Activated T-cell treated with anti-CD3 and anti-CD28 coated beads for 24 hours (primary cell): ENCODE measurements at places on chromosomes 16 and 17.
A peak's percentile ranks its signal among the peaks of the same experiment; 100 is the strongest.

- no peak for DNase-seq
These were observed 488 bp downstream of the SPSB3 start for GRCh38 chr16:1781758-1782407.

- no peak for DNase-seq
These were observed 8.4 kb downstream of the ZNF213 start for GRCh38 chr16:3143189-3143588.

- DNase-seq, result no peak
These were observed 2.3 kb downstream of the BAIAP2 start for GRCh38 chr17:81037026-81037797.

DNA sequence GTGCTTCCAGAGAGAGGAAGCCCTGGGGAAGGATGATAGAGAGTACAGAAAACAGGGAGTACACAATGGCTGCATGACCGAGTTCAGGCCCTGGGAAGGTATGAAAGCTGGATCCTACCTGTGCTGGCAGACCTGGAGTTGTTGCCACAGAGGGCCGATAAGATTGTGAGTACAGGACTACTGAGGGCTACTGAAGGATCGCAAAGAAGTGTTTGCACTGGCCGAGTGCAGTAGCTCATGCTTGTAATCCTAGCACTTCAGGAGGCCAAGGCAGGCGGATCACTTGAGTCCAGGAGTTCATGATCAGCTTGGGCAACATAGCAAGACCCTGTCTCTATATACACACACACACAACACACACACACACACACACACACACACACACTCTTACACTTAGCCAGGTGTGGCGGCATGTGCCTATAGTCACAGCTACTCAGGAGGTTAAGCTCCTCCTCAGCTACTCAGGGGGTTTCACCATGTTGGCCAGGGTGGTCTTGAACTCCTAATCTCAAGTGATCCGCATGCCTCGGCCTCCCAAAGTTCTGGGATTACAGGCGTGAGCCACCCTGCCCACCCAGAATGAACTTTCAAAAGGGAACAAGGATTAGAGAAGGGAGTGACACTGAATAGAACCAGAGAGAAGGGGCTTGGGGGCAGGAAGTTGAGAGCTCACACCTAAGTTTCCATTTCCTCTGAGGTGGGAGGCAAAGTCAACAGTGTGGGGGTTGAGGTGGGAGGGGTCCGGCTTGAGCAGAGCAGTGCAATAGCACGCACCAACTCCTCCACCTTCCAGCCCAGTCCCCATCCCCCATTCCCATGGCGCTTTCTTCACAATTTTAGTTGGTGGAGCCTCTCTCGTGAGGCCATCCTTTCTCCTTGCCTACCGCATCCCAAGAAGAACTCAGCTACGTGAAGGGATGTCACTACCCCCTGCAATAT, 7.5 kb downstream of the SCIMP start:
- DNase-seq, result peak; percentile 10

DNA sequence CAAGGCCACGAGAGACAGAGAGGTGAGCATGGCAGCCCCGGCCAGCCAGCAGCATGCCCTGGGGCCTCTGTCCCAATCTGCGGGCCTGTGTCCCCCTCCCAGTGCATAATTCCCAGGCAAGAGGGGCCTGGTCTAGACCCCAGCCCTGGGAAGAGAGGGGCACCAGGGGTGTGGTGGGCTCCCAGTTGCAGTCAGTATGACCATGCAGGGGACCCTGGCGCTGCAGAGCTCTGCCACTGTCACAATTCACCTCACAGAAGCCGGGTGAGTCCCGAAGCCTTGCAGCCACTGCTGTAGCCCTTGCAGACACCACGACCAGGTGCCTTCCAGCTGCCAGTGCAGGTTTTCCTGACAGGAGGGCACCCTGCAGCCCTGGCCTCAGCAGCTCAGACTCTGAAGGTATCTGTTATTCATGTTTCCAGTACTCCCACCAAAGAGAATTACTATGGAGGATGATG, 25.8 kb upstream of the KSR1 start:
- DNase-seq, result no peak

GRCh38 chr17:20217677-20218076, 208.5 kb downstream of the SPECC1 start:
- DNase-seq, result no peak

GRCh38 chr16:27745348-27745747, 195.4 kb downstream of the KATNIP start:
- no peak for DNase-seq

DNA sequence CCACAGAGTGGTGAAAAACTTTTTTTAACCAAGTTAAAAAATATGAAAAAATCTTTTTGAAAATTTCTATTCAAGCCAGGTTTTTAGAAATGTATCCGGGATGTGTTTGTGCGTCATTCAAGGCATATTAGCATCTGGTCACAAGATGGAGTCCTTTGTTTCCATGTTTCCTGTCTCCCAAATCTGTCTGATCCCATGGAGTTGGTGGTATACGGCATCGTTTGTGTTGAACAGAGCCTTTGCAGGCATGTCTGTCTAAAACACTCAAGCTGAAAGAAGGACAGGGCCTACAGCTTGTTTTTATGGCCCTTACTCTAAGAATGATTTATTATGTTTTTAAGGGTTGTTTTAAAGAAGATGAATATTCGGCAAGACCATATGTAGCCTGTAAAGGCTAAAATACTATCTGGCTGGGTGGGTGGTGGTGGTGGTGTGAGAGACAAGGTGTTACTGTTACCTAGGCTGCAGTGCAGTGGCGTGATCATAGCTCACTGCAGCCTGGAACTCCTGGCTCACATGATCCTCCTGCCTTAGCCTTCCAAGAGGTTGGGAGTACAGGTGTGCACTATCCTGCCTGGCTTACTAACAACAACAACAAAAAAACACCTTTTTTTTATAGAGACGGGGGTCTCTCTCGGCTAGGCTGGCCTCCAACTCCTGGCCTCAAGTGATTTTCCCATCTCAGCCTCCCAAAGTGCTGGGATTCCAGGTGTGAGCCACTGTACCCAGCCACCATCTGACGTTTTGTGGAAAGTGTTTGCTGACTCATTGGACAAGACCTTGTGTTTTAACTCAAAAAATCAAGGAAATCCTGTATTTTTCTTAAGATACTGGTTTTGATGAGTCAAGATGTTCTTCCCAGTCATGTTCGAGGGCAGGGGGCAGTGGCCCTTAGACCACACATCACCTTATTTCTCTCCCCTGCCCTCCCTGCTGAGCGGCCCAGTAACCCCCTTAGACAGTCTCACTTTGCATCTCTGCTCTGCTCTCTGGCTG, 52.2 kb downstream of the NDE1 start:
- no peak for DNase-seq

DNA sequence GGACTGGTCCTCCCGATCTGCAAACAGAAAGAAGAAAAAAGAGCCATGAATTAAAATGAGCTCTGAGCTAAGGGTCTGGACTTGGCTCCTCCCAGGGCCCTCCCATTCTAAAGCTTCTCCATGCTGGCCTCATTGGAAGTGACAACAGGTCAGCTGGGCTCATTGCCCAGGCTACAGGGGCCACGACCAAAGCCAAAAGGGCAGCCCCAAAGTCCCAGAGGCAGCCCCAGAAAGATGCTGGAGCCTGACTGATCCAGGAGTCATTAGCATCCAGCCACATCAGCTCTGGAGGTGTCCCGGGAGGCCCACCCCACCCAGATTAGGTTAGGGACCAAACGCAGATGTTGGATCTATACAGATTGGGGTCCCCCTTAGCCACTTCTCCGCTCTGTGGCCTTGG, 58.2 kb downstream of the MYH11 start:
- DNase-seq, result no peak

DNA sequence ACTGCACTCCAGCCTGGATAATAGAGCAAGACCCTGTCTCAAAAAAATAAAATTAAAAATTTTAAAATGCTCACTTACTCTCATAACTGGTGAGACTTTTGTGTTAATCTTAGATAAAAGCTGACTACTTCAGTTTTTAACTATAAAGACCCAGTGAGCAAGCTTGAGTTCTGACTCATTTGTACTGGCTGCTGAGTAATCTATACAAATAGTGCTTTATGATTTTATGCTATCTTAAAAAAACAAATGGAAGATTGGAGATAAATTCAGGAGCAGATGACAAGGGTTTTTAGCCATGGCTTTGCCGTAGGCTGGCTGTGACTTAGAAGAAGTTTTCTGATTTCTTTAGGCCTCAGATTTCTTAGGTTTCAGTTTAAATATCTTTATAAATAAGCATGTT, 30.5 kb downstream of the SNTB2 start:
- DNase-seq, result no peak

DNA sequence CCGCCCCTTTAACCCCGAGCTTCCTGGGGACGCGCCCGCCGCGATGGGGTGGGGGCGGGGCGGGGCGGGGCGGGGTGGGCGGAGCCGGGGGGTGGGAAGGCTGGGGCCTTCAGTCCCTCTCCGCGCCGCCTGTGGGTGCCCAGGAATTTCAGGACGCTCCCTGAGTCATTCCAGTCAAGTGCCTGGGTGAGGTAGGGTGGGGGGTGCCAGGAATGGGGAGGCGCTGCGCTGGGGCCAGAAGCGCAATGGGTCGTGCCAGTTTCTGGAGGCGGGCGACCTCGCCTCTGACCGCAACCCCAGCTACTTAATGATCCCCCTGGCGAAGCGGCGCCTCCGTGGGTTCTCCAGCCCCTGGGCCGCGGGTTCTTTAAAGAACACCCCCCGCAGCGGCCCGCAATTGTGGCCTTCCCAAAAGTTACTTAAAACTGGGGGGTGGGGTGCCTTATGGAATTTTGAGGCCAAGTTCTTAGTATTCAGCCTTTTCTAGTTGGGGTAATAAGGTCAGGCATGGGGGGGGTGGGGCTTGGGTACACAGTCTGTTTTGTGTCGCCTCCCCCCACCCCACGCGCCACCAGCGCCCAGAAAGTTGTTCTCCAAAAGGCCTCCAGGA, 826 bp upstream of the GSE1 start:
- DNase-seq, result no peak

GRCh38 chr17:14506364-14506763, 205.5 kb downstream of the HS3ST3B1 start:
- DNase-seq, result no peak

DNA sequence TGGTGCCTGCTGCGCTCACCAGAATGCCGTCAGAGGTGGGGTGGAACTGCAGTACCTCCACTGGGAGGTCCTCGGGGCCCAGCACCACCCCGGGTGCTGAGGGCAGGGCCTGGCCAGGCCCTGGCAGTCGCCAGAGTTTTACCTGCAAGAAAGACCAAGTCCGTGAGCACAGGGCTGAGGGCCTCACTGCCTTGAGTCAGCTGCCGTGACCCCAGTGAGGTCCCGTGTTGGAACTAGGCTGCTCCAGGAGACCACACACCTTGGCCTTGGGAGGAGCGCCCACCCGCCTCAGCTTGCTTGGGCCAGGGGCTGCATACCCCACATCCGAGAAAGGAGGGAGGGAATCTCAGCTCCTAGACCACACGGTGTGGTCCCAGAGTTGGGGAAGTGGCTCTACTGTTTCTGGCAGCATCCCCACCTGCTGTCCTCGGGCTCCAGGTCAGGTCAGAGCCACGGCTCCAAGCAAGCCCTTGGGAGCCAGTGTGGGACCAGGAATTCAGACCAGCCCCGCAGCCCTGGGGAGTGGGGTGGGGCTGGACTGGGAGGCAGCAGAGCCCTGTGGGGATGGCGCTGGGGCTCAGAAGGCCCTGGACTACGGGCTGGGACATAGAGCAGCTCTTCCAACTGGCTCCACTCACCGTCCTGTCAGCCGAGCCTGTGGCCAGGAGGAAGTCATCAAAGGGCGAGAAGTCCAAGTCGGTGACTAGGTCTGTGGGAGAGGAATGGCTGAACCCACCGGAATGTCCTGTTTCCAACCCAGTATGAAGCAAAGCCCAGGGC, 8.7 kb downstream of the CORO7 start:
- no peak for DNase-seq

DNA sequence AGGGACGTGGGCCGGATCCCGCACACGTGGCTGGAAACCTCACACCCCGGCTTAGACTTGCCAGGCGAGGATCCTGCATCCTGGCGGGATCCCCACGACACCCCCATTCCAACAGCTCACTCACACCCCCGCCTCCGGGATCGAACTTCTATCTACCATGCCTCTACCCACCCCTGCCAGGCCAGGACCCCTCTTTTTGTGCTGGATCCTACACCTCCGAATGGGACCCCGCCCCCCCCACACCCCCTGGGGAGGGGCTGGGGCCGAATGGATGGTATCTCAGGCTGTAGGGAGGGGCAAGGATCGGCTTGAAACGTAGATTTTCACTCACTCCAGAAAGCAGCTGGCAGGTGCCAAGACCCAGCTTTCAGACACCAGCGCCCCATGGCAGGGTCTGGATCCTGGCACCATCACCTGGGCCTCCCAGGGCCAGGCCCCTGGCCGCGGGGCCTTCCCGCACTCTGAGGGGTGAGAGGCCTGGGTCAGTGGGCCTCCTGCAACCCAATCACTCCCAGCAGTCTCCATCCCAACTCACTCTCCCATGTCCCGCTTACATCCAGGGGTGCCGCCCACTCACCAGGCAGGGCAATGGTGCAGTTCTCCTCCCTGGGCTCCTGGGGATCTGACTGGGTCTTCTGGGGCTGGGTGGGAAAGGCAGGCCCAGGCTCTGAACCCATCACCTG, 6.7 kb downstream of the PRSS36 start:
- no peak for DNase-seq

DNA sequence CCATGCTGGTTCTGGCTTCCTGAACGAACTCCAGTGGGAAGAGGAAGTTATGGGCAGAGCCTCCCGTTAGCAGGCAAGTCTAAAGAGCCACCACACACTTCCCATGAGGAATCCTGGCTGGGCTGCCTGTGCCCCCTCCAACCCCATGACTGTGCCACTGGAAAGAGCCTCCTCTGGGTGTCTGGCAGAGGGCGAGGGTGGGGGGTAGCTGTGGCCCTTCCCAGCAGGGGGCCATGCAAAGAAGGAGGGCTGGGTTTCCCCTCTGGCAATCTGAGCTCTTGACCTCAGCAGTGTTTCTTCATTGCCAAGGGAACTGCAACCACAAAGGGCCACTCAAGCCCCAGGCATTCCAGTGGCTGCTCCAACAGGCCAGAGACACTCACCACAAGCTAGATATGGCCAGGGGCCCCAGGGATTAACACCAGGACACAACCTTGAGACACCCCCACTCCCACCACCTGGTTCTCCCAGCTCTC, 1.7 kb upstream of the RRAD start:
- DNase-seq, result no peak

DNA sequence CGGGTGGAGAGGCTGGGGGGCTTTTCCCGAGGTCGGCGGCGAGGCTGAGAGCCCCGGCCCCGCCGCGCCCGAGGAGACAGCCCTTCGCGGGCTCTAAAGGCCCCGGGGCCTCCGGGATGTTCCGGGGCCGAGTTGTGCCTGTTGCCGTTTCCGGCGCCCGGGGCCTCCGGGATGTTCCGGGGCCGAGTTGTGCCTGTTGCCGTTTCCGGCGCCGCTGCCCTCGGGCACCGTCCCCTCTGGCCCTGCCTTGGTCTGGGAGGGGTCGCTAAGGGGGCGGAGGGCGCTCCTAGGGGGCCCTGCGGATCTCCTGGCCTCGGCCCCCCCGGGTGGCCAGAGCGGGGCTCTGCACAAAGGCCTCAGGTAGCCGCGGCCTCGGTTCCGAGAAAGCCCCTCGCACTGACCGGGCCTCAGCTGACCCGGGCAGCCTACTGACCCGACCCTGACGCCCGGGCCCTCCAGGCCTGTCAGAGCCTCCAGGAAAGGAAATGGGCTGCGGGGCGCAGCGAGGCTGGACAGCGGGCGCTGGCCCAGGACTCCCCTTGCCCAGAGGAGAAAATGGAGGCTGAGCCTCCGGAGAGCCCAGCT, 24.2 kb downstream of the ACTG1 start:
- DNase-seq, result no peak

- no peak for DNase-seq
These were observed 1.4 kb downstream of the NT5C start for GRCh38 chr17:75130059-75130631.

- no peak for DNase-seq
These were observed 26.6 kb upstream of the SRCIN1 start for GRCh38 chr17:38632334-38632733.
